CD8-positive, alpha-beta T cell (primary cell): ENCODE measurements at places on chromosomes 5 and 9. TPM values are rescaled to one million over a fixed set of nuclear protein-coding genes. Genes with fewer than 3 reads are reported as not detected.
A peak's percentile ranks its signal among the peaks of the same experiment; 100 is the strongest.

ALDOB gene
- not detected for total RNA-seq

STKLD1 gene
- 1.8 TPM for total RNA-seq

NR5A1 gene
- not detected for total RNA-seq

GPX8 gene
- not detected for total RNA-seq

DNA sequence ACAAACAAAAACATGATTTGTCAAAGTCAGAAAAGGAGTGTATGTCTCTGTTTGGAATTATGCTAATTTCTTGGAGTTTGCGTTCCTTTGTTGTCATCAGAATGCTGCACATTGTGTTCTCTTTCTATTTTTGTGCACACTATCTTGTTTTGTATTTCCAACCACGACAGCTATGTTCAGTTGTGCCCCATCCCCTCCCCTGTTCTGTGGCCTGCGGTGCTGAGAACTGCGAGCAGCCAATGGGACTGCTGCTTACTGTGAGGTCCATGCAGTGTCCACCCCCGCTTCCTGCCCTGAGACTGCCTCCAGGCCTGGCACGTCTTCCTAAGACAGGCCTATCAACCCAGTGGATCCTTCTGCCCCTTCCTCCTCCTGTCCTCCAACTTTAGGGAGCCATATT is 76.8 kb downstream of the PALM2AKAP2 start:
- no peak for DNase-seq

GRCh38 chr5:132821791-132822190 is 8.7 kb downstream of the SHROOM1 start:
- DNase-seq = no peak

GRCh38 chr5:65100911-65101631 is 332.3 kb downstream of the CWC27 start:
- DNase-seq = no peak

GRCh38 chr9:121196389-121196788 is 5.3 kb downstream of the RAB14 start:
- peak; percentile 35 for DNase-seq

GRCh38 chr5:93675460-93676450 is 65.6 kb downstream of the POU5F2 start:
- no peak for DNase-seq

DNA sequence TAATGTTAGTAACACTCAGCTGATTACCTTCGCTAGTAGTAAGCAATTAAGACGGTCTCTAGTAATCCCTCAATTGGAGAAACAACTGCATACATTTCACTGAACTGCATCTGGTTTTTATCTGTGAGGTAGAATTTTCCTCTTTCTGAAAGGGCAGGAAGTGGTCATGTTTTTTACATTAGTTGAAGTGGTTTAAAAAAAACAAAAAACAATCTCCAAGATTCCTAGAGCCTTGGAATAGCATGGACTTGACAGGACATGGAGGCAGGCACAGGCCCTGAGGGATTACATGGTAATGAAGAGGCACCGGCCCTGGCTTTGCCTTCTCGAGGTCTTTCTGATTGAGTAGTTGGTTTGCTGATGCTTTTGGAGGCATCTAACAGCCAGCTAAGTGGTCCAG is 25.8 kb downstream of the THBS4 start:
- DNase-seq = no peak

GRCh38 chr5:78360674-78360923 is 182 bp downstream of the SCAMP1 start:
- DNase-seq = no peak
